CD4-positive, CD25-positive, alpha-beta regulatory T cell (primary cell): ENCODE measurements at places on chromosomes 13 and 19. TPM values are rescaled to one million over a fixed set of nuclear protein-coding genes. Genes with fewer than 3 reads are reported as not detected.

- DNase-seq: no peak
These were observed 26.5 kb upstream of the CASP14 start for GRCh38 chr19:15022752-15023151.

- DNase-seq: no peak
These were observed 338.5 kb upstream of the SPRY2 start for GRCh38 chr13:80679423-80679822.

DNA sequence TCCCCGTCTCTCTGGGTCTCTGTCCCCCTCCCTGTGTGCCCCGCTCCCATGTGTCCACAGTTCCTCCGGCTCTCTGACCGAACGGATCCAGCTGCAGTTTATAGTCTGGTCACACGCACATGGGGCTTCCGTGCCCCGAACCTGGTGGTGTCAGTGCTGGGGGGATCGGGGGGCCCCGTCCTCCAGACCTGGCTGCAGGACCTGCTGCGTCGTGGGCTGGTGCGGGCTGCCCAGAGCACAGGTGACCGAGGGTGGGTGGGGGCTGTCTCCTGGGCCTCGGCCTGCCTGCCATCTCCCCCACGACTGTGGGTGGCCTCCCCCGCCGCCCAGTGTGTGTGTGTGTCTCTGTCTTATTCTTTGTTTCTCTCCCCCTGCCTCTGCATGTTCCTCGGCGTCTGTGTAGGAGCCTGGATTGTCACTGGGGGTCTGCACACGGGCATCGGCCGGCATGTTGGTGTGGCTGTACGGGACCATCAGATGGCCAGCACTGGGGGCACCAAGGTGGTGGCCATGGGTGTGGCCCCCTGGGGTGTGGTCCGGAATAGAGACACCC, 10.3 kb downstream of the TRPM4 start:
- no peak for DNase-seq

DNA sequence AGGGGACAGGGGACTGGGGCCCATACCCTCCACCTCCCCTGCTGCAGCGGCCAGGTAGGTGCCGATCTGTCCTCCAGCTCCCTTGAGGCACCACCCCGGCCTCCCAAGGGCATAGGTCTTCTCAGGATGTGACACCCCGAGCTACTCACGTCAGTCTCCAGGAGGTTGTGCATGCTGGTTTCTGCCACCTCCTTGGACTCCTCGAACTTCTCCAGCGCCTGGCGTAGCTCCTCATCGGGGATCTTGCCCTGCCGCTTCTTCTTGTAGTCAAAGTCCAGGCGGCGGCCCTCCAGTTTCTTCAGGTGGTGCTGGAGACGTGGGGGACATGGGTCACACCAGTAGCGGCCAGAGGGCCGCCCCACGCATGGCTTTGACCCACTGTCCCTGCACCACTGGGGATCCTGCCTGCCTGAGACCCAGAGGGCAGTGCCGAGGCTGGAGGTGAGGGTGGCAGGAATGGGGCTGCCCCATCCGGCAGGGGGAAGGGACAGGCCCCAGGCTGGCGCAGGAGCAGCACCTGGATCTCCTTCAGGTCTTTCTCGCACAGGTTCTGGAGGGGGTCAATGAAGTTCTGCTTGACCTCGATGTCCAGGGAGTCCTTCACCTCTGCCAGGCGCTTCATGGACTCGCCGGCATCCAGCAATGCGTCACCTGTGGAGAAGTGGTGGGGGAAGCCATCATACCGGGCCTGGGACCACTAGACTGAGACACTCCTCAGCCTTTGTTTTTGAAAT, 20.4 kb downstream of the MPND start:
- DNase-seq: no peak

DNA sequence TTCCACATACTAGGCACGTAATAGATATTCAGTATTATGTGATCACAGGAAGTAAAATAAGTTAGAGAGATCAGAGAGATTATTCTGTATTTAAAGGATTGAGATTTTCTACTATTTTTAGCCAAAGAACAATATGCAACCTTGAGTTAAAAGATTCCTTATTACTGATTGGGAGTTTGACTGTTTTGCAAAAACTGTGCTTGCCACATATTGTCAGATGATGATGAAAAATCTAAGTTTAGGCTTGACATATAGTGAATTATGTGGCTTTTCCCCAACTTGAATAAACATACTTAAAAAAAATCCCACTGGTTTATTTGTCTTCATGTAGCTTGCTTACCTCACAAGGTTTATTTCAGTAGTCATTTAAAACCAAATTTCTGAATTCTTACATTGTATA, 194.4 kb downstream of the KCNRG start:
- DNase-seq: no peak

DNA sequence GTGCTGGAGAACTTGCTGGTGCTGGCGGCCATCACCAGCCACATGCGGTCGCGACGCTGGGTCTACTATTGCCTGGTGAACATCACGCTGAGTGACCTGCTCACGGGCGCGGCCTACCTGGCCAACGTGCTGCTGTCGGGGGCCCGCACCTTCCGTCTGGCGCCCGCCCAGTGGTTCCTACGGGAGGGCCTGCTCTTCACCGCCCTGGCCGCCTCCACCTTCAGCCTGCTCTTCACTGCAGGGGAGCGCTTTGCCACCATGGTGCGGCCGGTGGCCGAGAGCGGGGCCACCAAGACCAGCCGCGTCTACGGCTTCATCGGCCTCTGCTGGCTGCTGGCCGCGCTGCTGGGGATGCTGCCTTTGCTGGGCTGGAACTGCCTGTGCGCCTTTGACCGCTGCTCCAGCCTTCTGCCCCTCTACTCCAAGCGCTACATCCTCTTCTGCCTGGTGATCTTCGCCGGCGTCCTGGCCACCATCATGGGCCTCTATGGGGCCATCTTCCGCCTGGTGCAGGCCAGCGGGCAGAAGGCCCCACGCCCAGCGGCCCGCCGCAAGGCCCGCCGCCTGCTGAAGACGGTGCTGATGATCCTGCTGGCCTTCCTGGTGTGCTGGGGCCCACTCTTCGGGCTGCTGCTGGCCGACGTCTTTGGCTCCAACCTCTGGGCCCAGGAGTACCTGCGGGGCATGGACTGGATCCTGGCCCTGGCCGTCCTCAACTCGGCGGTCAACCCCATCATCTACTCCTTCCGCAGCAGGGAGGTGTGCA, 587 bp downstream of the S1PR4 start:
- no peak for DNase-seq

GRCh38 chr19:55372316-55373081, 2.2 kb upstream of the IL11 start:
- DNase-seq: no peak

- DNase-seq: no peak
These were observed 3.1 kb upstream of the SLC5A5 start for GRCh38 chr19:17868669-17869068.

GRCh38 chr13:64130600-64130999, 2715.0 kb upstream of the PCDH20 start:
- no peak for DNase-seq

DNA sequence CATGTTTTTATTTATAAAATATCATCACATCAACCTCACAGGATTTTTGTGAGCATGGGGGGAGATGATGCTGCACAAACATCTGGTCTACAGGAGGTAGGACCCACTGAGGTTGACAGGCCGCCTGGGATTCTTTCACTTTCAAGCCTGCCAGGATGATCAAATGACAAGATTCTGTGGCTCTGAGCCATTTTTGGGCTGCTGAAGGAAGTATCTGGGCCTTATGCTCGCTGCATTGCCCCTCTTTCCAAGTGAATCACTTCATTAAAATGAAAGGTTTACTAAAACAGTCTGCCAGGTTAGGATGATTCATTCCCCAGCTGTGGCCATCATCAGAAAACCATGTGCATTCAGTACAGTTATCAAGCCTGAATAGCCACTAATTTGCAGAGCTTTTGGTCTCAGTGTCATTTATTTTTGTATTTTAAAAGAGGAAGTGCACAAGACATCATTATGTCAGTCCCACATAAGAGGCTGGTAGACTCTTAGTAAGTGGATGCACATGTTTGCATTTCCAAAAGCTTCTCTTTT, 34.4 kb downstream of the STARD13 start:
- DNase-seq: no peak

- no peak for DNase-seq
These were observed 15.3 kb upstream of the RANBP3 start for GRCh38 chr19:5993201-5993600.

The PAF1 gene
- total RNA-seq: 138 TPM

The KLK12 gene
- total RNA-seq: not detected

The MAST1 gene
- 0.94 TPM for total RNA-seq

The HPN gene
- total RNA-seq: not detected

The FGF21 gene
- total RNA-seq: not detected

The PSG7 gene
- not detected for total RNA-seq

The WDR87 gene
- total RNA-seq: not detected

The SIGLEC12 gene
- not detected for total RNA-seq

The PLPP2 gene
- 0.12 TPM for total RNA-seq

The CEACAM7 gene
- total RNA-seq: not detected

The CPB2 gene
- not detected for total RNA-seq

The SERTM1 gene
- total RNA-seq: not detected

The LILRB5 gene
- total RNA-seq: not detected

The ZNF709 gene
- 1.9 TPM for total RNA-seq
